Activated T-cell treated with anti-CD3 and anti-CD28 coated beads, Interleukin-2, amount 50 U/mL, for 72 hours (primary cell): ENCODE measurements at places on chromosomes 1 and 21.

DNA sequence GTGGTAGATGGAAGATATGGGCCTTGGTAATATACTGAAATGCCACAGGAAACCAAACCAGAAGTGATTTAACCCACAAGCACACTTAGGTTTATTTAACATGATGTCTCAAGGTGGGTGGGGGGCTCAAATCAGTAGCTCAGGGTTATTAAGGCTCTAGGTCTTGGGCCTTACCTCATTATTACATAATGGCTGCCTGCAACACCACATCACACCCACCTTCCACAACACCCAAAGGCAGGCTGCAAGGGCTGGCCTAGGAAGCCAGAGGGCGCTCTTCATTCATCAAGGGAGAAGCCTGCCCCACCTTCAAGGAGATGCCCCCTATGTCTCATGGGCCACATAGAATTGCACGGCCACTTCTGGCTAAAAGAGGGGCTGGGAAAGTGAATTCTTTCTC, 6.0 kb downstream of the TFF1 start:
- no peak for DNase-seq

- no peak for DNase-seq
These were observed 254.4 kb downstream of the FAF1 start for GRCh38 chr1:50705699-50706098.

- DNase-seq, result no peak
These were observed 68.0 kb downstream of the LMX1A start for GRCh38 chr1:165288350-165289120.

DNA sequence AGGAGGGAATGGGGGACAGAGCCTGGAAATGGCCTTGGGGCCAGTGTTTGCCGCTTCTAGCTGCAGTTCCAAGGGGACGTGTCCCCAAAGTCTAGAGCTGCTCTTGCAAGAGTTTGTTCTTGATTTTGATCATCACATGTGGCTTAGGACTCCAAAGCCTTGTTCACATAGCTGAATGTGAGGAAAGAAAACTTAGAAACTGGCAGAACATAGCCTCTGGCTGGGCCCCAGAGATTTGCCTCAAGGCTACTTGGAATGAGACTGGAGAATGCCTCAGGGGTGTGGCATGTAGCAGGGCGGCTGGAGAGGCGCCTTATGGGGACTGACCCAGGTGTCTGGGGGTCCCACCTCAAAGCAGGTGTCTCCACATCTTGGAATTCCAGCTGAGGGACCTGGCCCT, 2.3 kb downstream of the PDXK start:
- DNase-seq, result no peak

GRCh38 chr1:23555986-23556634, 3.2 kb downstream of the ID3 start:
- DNase-seq, result no peak

- DNase-seq, result no peak
These were observed 1.5 kb downstream of the CSDE1 start for GRCh38 chr1:114756009-114756892.

GRCh38 chr21:37579356-37579755, 212.8 kb downstream of the DYRK1A start:
- DNase-seq, result no peak

- DNase-seq, result no peak
These were observed 833.0 kb upstream of the ADAMTS5 start for GRCh38 chr21:27799861-27800260.

- no peak for DNase-seq
These were observed 8.7 kb downstream of the RRP1 start for GRCh38 chr21:43797925-43798715.

- no peak for DNase-seq
These were observed 56.8 kb upstream of the ABCG1 start for GRCh38 chr21:42161956-42162681.
